ENCODE measurements at places on chromosomes 2 and 18. TPM values are rescaled to one million over a fixed set of nuclear protein-coding genes. Genes with fewer than 3 reads are reported as not detected.

The MYCN gene
- 2.0 TPM for total RNA-seq

The ACP1 gene
- 57.9 TPM for total RNA-seq

DNA sequence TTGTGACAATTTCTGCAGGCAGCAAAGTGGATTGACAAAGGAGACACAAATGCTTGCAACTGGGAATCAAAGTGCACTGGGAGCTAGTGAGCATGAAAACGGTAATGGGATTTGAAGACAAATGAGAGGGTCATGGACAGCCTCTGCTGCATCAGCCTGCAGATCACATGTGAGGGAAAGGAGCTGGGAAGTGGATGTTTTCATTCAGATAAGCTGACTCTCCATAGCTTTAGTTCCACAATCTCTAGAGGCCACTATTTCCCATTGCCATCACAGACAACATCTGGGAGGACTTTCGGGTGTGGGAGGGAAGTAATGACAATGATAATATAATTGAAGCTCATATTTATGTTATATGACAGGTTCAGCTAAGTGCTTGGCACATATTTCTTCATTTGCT lies 28.4 kb downstream of the ADCYAP1 start:
- no peak for DNase-seq

- no peak for DNase-seq
Measured at GRCh38 chr2:240357641-240358012, 77.8 kb upstream of the GPC1 start.
